ENCODE measurements at places on chromosomes 1 and 21. TPM values are rescaled to one million over a fixed set of nuclear protein-coding genes. Genes with fewer than 3 reads are reported as not detected.
A peak's percentile ranks its signal among the peaks of the same experiment; 100 is the strongest.

- DNase-seq, result no peak
Observed at GRCh38 chr1:246165826-246166709, 341.0 kb downstream of the SMYD3 start.

FLG gene
- not detected for total RNA-seq

DNA sequence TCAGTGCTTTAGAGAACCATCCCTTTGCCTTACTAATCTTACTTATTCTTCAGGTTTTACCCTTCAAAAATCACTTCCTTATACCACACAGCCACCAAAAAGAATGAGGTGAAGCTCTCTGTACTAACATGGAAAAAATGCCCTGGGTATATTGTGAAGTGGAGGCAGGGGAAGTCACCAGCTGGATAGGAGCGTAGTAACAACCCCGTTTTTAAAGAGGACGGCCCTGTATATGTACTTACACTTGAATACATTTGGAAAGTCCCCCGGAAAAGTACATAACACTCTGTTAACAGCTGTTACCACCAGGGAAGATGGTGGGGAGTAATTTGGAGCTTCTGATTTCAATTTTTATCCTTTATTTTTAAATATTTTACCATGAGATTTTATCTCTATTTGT is 28.2 kb upstream of the KHDRBS1 start:
- DNase-seq, result peak; percentile 36

LCE2A gene
- not detected for total RNA-seq

FAM72A gene
- total RNA-seq, result 2.2 TPM

DNA sequence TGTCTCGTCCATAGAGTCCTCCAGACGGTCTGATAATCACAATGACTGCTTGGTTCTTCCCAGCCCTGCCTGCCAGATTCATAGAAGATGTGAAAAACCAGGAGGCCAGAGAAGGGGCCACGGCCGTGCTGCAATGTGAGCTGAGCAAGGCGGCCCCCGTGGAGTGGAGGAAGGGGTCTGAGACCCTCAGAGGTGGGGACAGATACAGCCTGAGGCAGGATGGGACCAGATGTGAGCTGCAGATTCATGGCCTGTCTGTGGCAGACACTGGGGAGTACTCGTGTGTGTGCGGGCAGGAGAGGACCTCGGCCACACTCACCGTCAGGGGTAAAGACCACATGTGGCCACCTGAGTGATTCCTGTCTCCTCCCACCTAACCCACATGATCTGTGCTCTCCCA is 86.9 kb downstream of the OBSCN start:
- no peak for DNase-seq

All from IMR-90 (cell line).